NCI-H146 (cell line): ENCODE measurements at places on chromosomes 3 and 15.

DNA sequence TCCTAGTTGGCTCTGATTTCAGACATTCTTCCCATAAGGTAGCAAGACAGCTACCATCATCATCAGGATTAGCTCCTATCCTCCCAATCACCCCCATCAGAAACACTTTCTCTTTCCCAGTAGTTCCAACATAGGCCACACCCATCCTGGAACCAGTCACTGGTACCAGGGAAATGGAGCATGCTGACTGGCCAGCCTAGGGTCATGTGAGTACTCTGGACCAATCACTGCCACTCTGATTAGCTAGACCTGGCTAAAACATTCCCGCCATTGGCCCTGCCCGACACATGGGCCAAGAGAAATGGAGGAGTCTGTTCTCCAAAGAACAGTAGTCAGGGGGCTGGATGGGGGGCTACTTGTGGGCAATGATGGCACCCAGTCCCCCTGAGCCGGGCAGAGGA is 12.4 kb downstream of the EFCC1 start:
- no peak for DNase-seq

- DNase-seq = peak; percentile 84
These were observed at the start of gene SMAD3 for GRCh38 chr15:67065531-67066005. Gene SMAD3 (plus strand): TSS chr15:67065602. CDS start chr15:67066155, 553 bp downstream.

DNA sequence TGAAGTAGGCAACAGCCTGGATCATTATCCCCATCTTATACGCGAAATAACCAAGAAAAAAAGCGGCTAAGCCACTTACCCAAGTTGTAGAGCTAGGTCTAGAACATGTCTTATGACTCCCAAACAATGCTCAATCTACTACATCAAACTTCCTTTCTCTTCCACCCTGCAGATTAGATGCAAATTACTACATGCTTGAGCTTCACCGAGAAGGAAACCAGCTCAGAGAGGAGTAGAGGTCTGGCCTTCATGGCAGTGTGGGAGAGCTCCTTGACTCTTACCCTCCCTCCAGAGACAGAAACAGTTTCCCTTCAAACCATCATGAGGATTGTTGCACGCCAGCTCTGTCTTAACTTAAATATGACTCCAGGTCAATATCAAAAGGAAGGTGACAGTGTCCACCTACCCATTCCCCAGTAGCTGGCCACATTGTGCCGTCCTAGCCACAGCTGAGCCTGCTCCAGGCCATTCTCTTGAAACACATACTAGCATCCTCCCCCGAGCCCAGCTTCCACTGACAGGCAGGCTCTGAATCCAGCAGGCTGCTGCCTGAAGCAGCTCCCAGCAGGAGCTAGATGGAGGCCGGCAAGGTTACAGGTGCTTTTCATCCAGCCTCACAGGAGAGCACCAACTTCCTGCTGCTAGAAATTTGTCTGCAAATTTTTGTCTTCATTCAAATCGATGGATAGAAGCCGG is 56.8 kb downstream of the CPN2 start:
- DNase-seq = peak; percentile 95

- no peak for DNase-seq
These were observed 84.8 kb downstream of the RAP2B start for GRCh38 chr3:153246806-153247205.

- no peak for DNase-seq
These were observed 104.9 kb upstream of the EOMES start for GRCh38 chr3:27827041-27827440.

- DNase-seq = no peak
These were observed 21.2 kb upstream of the APEH start for GRCh38 chr3:49652903-49653415.

DNA sequence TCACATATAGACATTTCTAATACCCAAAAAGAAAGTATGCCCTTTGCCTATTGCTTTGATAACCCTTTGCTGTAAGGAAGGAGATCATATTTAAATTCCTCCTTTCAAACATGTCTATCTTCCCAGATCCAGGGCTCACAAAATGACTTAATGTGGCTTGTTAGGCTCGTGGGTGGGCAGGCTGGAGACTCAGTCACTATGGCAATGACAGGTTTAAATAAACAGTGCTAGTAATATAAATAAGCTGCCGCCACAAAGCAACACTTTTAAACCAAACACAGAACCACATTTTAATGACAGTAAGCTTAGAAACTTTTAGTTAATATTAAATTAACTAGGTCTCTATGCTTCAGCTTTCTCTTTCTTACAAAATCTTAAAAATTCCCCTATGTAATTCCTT is 616.0 kb upstream of the NAALADL2 start:
- DNase-seq = peak; percentile 47

DNA sequence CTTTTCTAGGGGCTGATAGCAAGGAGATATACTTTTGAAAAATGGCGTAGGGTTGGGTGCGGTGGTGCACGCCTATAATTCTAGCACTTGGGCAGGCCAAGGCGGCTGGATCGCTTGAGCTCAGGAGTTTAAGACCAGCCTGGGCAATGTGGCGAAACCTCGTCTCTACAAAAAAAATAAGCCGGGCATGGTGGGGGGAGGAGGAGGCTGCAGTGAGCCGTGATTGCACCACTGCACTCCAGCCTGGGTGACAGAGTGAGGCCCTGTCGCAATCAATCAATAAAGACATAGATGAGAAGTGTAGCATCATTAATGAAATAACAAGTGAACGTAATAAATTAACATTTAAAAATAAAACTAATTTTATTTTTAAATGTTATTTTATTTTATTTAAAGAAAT is 134.6 kb downstream of the SLCO3A1 start:
- no peak for DNase-seq

DNA sequence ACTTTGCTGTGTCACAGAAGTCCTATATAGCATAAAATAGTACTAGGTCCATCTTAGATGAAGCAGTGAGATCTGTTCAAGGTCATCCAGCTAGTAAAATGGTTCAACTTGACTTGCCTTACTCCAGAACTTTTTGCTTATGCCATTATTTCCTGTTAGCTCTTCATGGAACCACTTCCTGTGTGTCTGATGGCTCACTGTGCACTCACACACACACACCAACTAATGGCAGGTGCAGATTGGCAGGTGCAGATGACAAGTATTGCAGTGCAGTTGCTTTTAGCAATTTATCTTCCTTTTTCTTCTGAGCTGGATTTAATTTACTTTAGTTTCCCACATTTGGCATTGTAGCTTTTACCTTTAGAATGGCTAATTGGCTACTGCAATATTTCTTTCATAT is 29.8 kb downstream of the GOLGA8S start:
- DNase-seq = no peak

DNA sequence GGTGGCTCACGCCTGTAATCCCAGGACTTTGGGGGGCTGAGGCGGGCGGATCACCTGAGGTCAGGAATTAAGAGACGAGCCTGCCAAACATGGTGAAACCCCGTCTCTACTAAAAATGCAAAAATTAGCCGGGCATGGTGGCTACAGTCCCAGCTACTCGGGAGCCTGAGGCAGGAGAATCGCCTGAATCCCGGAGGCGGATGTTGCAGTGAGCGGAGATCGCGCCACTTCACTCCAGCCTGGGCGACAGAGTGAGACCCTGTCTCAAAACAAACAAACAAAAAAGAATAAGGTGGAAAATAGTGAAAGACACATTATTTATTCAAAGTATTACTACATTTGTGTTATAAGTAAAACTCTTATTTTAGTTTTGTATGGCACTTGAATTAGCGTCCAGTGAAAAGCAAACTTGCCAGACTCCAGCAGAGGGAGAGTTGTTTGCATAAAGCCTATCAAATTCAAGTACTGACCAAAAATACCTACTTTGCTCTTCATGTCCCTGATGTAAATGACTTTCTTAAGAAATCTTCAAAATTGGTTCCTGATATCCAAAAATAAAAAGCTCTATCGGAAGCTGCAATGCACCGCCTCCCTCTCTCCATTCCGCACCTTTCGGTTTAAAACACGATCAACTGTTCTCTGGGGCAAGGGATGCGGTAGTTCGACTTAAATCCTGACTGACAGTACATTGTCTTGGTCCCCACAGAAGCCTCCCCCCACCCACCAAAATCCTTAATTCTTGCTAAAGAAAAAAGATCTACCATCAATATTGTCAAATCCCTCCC is 1.2 kb downstream of the TRPM7 start:
- DNase-seq = no peak

DNA sequence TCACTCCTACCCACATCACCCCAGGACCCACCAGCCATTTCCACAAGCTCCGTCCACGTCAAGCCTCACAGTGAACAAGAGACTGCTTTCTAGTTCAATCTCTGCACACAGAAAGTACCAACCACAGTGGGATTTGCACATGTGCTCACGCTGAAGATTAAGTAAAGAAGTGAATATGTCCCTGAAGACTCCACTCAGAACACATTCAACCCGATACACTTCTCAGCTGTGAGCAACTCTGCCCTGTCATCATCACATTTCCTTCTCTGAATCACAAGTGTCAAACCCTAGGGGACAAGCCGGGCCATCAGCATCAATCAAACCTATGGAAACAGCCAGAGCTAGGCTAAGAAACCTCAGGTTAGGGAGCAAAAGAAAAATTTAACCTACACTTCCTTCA is 1.9 kb downstream of the STIMATE start:
- no peak for DNase-seq

GRCh38 chr15:37133602-37134001 is 33.3 kb upstream of the MEIS2 start:
- DNase-seq = no peak

- DNase-seq = peak; percentile 12
These were observed 108.9 kb upstream of the ABHD17C start for GRCh38 chr15:80586161-80586560.

- no peak for DNase-seq
These were observed 71.9 kb upstream of the MBNL1 start for GRCh38 chr3:152196782-152197181.

DNA sequence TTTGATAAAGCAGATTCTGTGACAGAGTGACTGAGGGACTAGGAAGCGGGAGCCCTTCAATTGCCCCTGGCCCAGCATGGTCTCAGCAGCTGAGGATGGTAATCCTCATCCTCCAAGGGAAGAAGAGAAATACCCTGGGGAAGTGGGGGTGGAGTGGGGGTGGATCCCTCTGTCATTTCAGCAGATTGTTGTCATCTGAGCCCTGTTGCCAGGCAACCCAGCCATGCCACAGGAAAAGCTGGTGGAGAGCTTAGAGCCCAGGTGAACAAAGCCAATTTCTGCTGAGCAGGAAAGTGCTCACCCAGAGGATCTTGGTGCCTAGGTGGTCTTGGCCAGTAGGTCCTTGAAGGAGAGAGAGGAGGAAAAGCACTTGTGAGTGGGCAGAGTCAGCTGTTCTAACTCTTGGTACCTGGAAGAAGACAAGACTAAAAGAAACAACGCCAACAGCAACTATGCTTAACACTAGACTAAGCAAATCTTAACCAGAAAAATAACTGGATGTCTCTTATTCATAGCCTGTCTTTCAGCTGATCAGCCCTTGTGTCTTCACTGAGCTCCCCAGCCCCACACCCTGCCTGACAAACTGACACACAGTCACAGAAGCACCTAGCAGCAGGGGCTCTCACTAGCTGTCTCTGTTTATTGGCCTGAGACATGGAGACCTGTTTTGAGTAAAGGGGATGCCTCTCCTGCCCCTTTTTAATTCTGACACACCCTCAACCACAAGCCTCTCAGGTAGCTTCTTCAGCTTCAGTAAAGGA is 40.1 kb upstream of the DCLK3 start:
- peak; percentile 47 for DNase-seq

- DNase-seq = no peak
These were observed 345.8 kb upstream of the ADAMTS9 start for GRCh38 chr3:65033576-65033975.

GRCh38 chr3:23709987-23710386 is 95.8 kb upstream of the UBE2E1 start:
- DNase-seq = no peak

DNA sequence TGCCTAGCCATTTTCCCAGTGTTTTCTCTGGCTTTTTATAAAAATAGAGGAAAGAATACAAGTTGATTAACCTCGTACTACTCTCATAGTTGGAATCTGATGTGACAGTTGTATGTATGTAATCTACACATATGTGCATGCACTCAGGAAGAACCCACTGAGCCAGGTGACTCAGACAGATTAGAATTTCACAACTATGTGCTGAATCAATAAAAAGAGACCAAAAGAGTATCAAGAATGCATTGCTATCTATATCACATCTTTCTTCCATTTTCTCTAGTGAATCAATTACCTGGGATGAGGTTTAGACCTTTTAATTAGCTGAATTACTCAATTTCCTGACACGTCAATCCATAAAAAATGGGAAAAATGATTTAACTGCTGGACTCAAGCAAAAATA is 319.3 kb upstream of the ATP10A start:
- DNase-seq = no peak

DNA sequence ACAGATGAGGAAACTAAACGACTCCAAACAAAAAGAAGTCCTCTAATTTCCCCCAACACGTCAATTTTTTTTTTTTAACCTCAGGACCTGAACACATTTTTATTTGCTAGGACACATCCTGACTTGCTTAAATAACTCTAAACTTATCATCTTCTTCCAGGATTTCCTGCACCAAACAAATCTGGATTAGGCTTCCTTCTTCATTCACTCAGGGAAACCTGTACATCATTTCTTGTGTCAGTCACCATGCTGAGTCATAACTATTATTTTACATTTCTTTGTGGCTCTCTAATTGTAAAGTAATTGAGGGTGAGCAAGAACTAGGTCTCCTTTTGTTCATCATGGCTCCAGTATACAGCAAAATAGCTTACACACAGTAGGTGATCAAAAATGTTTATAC is 433.4 kb upstream of the GBE1 start:
- DNase-seq = peak; percentile 59

GRCh38 chr3:10223676-10224639 is 24.3 kb upstream of the TATDN2 start:
- no peak for DNase-seq

DNA sequence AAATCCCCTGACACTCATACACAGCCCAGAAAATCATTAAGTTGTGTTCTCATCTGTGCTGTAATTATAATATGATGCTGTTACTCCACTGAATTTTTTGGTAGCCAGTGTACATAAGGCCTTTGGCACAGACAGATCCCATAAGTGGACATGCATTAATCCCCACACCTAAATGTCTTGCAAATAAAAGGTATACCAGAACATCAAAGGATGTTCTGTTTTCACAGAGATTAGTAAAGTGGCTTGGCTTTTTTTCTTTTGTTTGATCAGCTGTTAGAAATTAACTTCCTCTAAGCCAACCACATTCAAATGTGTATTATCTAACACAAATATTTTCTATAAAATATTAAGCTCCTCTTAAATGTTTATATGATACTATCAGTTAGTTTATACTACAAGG is 2.7 kb downstream of the SST start:
- peak; percentile 61 for DNase-seq

GRCh38 chr15:58019503-58020376 is 45.8 kb downstream of the ALDH1A2 start:
- no peak for DNase-seq

- peak; percentile 38 for DNase-seq
These were observed 31.8 kb downstream of the LPP start for GRCh38 chr3:188185717-188186251.
